Activated CD4-positive, alpha-beta T cell treated with anti-CD3 and anti-CD28 coated beads, Interleukin-2, amount 50 U/mL, for 16 hours (primary cell): ENCODE measurements at places on chromosomes 5 and 9.

DNA sequence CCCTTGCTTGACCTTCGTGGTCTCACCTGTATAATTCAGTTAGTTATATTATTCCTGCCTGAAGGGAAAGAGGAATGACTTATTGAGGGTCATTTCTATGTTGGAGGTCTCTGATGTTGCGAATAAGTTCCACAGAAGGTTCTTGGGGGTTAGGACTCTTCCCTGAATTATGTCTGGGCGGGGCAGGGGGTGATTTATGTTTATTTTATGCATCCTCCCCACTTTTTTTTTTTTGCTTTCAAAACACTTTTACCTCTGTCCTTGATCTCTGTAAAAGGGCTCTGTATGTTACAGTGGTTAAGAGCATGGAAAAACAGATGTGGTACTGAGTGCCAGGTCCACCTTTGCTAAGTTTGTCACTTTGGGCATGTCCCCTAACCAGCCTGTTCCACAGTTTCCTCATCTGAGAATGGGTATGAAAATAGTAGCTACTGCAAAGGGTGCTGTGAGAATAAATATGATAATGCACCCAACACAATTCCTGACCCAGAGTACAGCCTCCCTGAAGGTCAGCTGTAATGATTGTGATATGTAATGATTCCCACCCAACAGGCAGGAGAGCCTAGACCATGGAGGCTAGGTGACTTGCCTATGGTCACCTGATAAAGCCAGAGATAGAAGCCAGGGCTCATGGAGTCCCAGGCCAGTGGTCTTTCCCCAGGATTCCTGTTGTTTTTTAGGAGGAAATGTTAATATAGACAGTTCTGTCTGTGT is 54.8 kb downstream of the SLC22A5 start:
- no peak for DNase-seq

- no peak for DNase-seq
Measured at GRCh38 chr5:79547429-79547822, 33.5 kb upstream of the HOMER1 start.

- no peak for DNase-seq
Measured at GRCh38 chr9:21412107-21412506, 3.2 kb downstream of the IFNA8 start.

- no peak for DNase-seq
Measured at GRCh38 chr5:148382961-148383360, 797 bp upstream of the FBXO38 start.

- no peak for DNase-seq
Measured at GRCh38 chr9:133489253-133490190, 10.6 kb upstream of the SLC2A6 start.

GRCh38 chr5:153439130-153439529 is 51.3 kb upstream of the GRIA1 start:
- DNase-seq, result no peak
